Breast epithelium (tissue), 4 donors: ENCODE measurements at places on chromosomes 11 and 22.

- DNase-seq, result no peak
Measured at GRCh38 chr22:44024288-44024921, at the start of gene PARVB. PARVB (plus strand) TSS chr22:44024302; CDS start chr22:44024340, 38 bp downstream.

GRCh38 chr11:120832481-120833238, 191.2 kb upstream of the TBCEL start:
- no peak for DNase-seq

DNA sequence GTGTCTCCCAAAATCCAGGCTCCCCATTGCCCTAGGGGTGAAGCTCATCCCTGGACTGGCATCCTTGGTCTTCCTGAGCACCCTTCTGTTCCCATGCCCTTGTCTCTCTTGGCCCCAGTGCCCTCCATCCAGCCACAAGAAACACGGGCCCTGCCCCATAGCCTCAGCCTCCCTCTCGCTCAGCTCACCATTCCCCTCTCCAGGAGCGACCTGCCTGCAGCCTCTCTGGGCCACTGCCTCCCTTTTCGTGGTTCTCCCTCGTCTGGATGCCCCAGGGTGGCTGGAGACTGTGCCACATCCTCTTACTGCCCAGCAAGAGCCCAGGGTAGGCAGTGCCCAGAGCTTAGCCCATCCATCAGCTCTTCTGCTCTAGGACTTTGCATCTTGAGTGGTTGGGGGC, 532.1 kb downstream of the TBC1D22A start:
- no peak for DNase-seq

- DNase-seq, result no peak
Measured at GRCh38 chr11:11374358-11375148, 21.5 kb upstream of the CSNK2A3 start.

DNA sequence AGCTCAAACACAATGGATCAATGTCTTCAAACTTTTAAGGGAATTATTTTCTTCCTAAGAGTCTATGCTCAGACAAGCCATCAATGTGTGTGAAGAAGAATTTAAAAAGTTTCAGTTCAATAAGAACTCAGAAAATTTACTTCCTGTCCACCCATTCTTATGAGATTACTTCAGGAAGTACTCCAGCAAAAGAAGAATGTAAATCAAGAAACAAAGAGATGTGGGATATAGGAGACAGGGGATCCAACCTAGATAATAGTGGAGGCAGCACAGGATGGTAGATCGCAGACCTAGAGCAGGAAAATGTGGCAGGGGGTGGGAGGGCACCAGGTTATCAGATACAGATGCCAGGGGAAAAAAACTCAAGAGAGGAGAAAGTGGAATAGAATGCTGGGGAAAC, 170.6 kb downstream of the MPPED1 start:
- DNase-seq, result no peak

DNA sequence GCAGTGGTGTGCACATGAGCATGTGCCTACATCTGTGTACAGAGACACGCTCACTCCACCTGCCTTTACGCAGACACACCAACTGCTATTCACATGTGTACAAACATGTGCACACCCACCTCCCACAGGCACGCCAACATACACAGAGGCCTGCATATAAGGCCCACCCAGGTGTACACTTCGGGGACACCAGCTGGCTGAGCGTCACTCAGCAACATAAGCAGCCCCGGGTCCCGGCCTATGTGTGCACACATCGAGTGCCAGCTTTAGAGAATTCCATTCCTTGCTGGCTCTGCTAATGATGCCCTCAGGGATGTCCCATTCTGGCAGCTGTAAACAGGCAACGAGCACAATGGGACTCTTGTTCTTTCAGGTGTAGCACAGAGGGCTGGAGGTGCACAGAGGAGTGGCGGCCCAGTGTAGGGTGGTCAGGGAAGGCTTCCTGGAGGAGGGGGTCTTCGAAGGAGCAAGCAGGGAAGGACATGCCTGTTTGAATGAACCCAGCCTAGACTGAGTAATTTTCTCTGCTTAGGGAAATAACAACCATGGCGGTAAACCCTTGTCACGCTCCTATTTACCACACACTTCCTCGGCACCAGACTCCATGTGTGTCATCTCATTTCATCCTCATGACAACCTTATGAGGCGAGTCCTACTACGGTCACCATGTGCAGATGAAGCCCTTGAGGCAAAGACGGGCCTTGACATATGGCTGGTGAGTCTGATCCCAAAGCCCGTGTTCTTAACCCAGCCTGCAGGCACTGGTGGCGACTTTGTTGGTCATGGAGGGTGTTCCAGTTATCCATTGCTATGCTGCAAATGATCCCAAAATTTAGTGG, 35.1 kb downstream of the RPL3 start:
- peak; percentile 77 for DNase-seq

- no peak for DNase-seq
Measured at GRCh38 chr11:2357246-2357645, 19.9 kb upstream of the CD81 start.

DNA sequence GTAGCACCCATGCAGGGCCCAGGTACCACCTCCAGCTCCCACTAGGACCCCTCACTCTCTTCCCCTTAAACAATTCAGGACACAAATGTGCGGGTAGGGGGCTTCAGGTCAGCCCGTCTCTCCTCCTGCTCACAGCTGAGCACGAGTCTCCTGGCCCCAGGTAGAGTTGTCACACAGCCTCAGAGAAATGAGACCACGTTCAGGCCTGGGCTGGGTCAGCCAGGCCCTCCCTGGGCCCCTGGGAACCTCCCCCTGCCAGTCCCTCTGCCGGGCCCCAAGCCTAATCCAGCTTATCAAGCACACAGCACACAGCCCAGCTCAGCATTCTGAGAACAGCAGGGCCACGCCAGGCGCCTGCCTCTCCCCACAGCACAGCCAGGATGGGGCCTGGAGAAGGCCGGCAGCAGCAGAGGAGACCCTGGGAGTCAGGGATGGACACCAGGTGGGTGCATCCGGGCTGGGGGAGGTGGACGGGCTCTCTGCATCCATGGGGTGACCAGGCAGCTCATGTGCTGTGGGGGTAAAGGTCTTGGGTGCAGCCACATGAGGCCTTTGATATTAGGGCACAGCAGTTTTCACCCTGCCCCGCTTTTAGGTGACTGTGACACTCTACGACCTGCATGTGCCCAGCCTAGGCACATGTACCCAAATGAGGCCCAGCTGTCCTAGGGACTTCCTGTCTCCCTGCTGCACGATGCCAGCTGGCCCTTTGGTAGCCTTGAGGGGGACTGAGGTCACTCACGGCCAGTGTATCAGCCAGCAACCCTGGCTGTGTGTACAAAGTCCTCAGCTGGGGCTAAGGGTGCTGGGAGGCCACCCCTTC, 87.0 kb downstream of the MORC2 start:
- no peak for DNase-seq

DNA sequence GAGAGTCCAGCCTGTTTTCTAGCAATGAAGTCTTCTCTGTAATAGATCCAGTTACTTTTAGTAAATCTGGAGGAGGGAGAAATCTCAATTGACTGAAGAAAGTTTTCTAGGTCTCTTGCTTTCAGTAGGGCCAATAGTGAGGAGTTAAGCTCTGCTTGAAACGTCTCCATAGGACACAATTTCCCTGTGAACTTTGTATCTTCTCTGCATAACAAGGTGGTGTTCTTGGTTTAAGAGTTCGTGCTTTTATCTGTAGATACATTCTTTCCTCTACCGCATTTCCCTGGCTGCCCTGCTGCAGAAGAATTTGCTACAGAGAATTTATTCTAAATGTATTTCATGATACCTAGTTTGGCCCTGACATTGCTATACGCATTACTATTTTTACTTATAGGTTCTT, 183.1 kb downstream of the ARHGAP42 start:
- DNase-seq, result no peak

DNA sequence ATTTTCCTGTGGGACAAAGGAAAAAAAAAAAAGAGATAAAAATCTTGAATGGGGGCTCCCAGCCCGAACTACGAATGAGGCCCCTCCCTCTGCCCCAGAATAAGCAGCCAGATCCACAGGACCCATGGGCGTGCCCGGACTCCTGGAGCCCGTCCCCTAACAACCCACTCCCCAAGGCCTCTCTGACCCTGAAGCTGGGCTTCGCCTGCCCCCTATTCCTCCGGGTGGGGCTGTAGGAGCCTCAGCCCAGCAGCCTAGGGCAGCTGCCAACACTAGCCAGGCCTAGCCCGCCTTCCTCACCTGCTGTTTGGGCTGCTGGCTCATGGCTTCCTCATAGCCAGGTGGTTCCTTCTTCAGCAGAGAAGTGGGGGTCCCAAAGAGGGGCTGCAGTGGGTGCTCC, 46.6 kb downstream of the SGSM3 start:
- peak; percentile 22 for DNase-seq

- no peak for DNase-seq
Measured at GRCh38 chr22:20926243-20926642, 9.0 kb downstream of the CRKL start.

DNA sequence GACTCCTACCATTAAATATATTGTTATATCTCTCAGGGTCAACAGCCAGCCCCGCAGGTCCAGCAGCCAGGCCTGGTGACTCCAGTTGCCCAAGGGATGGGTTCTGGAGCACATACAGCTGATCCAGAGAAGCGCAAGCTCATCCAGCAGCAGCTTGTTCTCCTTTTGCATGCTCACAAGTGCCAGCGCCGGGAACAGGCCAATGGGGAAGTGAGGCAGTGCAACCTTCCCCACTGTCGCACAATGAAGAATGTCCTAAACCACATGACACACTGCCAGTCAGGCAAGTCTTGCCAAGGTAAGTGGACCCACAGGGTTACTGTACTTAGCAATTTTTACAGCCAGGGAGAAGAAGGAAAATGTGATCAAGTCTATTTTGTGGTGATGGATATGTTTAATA, 35.1 kb downstream of the EP300 start:
- DNase-seq, result no peak

GRCh38 chr11:48037709-48038468, 57.5 kb downstream of the PTPRJ start:
- DNase-seq, result no peak

DNA sequence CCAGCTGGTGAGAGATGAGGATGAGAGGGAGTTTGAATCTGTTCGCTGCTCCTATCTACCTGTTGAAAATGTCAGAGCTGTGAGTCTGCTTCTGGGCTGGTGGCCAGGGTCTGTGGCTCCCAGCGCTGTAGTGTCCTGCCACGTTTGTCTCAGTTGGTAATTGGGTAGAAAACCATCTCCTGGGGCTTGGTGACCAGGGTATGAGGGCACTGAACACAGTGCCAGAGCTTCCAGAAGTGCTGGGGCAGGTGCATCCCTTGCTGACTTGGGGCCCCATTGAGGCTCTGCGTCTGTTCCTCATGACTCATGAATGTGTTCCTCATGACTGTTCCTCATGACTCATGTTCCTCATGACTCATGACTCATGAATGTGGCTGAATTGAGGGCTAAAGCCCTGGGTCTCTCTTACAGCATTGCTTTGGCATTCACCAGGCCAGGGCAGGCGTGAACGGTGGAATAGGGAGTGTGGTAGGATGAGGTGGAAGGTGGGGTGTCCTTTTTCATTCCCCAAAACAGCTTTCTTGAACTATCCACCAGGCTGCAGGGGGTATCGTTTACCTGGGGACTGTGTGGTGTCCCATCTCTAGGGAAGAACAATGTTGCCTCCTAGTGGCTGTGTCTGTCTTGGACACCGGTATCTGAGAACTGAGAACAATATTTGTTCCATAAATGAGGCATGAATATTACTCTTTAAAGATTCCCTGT, 139.5 kb downstream of the COMMD9 start:
- DNase-seq, result peak; percentile 74

GRCh38 chr11:72606748-72607468, 67.3 kb downstream of the PDE2A start:
- DNase-seq, result no peak

DNA sequence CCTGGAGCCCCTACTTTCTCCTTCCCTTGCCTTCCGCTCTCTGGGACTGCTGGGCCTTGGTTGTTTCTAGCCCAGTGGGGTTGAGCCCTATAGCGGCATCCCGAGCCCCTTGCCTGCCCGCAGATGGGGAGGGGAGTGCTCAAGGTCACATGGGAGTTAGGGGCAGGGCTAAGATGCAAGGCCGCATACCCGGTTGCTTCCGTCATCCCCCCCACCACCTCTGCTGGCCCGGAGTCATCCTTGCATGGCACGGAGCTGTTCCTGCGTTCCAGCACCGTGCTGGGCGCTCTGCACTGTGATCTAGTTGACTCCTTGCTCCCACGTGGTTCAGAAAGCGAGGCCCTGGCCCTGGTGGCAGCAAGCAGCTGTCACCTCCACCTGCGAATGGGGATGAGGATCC, 18.0 kb downstream of the FLRT1 start:
- DNase-seq, result no peak

DNA sequence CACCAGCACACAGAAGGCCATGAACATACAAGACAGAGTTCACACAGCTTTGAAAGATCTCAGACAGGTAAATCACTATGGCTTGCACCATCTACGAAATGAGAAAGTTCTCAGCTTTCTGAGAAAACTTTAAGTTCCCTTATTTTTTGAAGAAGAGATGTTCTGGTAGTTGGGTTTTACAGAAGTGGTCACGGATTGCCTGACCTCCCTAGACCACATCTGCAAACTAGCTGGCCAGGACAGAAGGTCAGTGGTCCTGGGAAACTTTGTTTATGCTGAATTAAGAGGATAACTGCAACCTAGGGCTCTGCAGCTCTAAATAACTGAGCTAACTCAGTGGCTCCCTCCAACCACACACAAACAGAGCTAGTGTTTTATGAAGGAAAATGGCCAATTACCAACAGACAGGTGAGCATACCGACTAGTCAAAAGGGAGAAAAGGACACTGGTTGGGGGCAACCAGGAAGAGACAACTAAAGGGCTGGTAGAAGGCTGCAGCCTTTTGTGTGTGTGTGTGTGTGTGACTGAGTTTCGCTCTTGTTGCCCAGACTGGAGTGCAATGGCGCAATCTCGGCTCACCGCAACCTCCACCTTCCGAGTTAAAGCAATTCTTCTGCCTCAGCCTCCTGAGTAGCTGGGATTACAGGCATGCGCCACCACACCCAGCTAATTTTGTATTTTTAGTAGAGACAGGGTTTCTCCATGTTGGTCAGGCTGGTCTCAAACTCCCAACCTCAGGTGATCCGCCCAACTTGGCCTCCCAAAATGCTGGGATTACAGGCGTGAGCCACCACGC, 8.5 kb upstream of the SCN2B start:
- no peak for DNase-seq

GRCh38 chr22:29003975-29004646, 57.5 kb downstream of the C22orf31 start:
- no peak for DNase-seq
